Stimulated activated CD8-positive, alpha-beta memory T cell treated with anti-CD3 and anti-CD28 coated beads, Interleukin-2, amount 100 ng/mL, for 48 hours (primary cell): ENCODE measurements at places on chromosomes 2 and 18.

GRCh38 chr2:42770288-42771131, 6.6 kb upstream of the OXER1 start:
- no peak for DNase-seq

DNA sequence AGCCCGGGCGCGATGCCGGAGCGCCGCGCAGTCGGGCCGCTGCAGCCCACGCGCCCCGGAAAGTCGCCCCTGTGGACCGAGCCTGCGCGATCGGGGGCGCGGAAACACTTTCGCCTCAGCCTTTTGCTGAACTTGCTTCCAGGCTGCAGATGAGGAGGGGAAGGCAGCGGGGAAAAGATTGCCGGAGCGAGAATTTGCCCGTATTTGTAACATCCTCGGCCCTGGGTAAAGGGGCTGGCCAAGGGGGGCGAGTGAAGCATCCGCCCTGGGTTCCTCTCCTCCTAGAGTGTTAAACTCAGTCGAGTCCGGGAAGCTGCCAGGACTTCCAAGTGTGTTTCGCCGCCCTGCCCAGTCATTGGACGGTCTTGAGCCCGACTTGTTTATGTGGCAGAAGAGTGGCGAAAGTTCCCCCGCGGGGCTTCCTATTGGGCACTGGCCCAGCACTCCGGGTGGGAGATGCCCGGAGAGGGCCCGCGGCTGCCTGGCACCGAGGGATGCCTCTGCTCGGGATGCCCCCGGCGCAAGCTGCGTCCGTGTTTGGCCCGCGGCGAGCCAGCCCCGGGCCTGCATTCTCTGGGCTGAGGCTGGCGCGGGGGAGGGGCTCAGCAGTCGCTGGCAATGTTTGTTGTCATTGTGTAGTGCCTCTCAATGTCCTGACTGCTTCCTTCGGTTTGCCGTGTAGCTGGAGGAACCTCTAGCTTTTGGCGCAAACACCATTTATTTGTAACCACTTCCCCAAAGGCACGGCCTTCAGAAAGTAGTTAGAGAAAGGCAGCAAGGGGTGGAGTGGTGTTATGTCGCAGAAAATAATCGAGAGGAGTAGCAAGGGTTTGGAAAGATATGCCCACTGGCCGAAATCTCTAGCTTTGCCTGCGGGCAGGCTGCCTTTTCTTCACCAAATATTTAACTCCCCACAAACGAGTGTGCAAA, 1.1 kb downstream of the CYBRD1 start:
- DNase-seq: peak; percentile 22

GRCh38 chr2:99805930-99806476, 316.2 kb upstream of the REV1 start:
- no peak for DNase-seq

DNA sequence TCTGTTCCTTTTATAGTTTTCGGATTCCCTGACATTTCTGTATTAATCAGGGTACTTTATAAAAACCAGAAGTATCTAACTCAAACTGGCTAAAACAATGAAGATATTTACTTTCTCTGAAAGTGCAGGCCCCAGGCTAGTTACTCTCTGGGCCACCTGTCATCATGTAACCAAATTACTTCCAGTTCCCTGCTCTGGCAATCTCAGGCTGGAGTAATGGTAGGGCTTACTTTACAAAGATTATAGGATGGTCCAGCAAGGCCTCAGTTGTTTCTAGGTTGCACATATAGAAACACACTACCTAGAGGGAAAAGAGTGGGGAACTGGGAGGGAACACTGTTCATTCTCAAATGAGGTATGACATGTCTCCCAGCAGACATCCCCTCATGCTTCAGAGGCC, 74.8 kb downstream of the CHST9 start:
- no peak for DNase-seq

DNA sequence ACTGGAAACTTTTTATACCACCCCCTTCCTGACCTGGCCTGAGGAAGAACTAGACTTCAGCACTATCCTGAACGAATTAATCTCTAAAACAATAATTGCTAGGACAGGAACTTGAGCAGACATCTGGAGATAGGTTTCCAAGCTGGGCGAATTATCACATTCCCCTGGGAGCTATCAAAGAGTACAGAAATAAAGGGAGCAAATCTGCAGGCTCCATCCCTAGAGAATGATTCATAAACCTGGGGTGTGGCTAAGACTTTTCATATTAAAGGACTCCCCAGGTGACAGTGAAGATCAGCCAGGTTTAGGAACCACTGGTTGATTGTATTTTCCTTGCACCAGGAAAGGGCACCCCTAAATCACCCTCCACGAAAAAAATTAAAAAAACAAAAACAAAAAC, 105.6 kb upstream of the NOL4 start:
- DNase-seq: no peak

- DNase-seq: no peak
Observed at GRCh38 chr2:100856732-100857131, 36.8 kb downstream of the NPAS2 start.

DNA sequence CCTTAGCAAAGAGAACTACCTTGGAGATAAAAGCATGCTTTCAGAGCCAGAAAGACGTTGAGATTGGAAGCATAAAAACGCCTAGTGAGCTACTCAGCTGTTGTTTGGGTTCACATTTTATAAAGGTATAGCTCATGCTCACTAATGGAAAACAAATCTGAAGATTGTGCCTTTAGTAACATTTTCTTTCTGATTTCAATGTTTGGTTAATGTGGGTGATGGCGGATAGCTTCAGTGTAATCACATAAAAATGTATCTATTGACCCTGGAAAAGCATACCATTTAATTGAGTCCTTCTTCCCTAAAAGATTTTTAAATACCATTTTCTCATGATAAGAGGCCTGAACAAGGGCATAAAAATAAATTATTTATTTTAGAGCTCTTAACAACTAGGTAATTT, 73.4 kb downstream of the DTNA start:
- DNase-seq: no peak

GRCh38 chr2:10987861-10988260, 76.1 kb downstream of the KCNF1 start:
- no peak for DNase-seq

DNA sequence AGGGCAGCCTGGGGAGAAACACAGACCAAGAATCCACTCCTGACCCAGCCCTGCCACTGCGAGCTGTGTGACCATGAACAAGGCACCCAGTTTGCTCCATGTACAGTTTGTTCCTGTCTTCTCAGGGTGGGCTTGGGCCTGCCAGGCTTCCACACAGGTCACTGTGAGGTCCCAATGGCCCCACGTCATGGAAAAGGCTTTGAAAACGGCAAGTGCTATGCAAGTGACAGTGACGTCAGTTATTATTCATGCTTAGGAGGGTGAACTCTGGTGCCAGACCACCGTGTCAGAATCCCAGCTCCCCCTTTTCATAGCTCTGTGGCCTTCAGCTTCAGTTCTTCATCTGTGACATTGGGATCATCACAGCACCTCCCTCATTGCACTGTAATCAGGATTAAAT, 87.1 kb downstream of the TNS1 start:
- DNase-seq: no peak

DNA sequence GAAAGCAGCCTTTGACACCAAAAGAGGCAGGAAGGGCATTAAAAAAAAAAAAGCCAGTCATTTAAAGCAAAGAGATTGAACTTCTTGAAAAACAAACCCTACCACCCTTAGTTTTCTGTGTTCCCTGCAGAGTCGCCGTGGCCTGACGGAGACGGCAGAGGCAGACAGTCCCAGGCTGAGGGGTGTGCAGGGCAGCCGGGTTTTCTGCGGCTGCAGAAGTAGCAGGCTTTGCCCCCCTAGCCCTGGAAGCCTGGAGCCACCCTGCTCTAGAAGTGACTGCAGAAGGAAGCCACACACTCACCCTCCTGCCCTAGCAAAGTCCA, 2.8 kb downstream of the INPP5D start:
- DNase-seq: no peak

- DNase-seq: no peak
Observed at GRCh38 chr2:134139611-134140010, 114.3 kb upstream of the MGAT5 start.

GRCh38 chr2:42754776-42755140, 9.2 kb downstream of the OXER1 start:
- DNase-seq: no peak

DNA sequence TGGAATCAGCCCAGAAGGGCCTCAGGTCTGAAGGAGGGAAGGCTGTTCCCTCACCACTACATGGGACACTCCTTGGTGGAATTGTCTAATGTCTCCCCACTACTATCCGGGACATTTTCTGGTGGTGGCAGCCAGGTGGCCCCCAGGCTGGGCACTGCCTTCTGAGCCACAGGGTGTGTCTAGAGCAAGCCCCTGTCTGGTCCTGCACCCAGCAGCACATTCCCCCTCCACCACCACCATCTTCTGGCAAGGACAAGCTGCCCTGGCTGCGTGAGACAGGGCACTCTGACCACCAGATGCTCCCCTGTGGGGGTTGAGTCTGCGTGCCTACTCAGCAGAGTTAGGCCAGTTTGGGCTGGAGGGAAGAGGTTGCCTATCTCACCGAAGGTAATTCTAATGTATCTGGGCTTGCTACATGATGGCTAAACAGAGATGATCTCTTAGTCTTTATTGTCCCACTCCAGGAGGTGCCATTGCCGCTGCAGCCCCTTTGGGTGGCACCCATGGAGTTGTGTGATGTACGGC, 106.3 kb downstream of the PLB1 start:
- no peak for DNase-seq

GRCh38 chr2:1728821-1729220, 15.5 kb downstream of the PXDN start:
- DNase-seq: no peak

DNA sequence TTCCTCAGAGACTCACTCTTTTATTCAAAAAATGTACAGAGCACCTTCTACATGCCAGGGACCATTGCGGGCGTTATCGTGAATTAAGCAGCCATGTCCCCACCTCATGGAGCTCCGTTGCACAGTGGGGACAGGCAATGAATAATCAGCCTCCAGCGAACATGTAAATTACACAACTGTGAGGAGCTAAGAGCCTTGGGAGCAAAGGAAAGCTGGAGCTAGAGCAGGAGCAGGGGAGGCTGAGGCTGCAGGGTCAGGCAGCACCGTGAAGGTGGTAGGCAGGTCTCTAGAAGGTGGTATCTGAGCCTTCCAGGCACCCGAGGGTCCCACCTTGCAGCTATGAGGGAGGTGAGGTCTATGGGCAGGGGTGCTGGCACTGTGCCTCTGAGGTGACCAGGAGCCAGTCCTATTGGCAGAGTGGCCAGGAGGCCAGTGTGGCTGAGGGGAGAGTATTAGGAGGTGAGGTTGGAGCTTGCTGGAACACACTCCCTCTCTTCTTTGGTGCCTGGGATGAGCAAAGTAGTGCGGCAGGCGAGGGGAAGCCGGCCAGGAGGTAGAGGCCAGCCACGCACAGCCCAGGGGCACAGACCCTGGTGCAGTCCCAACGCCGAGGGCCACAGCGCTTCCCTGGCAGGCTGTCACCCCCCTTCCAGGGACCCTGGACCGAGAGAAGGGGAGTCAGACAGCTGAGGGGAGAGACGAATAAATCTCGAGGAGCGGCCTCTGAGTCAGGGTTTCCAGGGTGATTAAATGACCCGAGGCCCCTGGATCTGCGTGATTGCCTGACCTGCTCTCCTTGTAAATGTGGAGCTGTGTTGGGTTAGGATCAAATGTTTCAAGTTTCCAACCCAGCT, 167.3 kb downstream of the SEPTIN10 start:
- no peak for DNase-seq

DNA sequence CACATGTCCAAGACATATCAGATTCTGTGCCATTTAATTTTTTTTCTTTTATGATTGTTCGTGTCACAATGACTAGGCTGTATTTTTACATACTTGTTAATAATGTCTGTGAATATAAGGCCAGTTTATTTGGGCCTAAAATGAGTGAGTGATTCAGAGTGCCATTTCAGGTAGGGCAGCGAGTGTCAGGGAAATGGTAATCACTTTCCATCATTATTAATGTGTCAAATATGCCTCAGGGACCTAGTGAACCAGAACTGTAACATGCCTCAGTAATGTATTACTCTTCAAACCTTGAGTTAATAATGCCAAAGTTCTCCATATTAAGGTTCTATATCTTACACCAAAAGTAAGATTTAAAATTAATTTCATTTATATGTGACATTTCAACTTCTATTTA, 8.6 kb downstream of the FAM171B start:
- DNase-seq: no peak

DNA sequence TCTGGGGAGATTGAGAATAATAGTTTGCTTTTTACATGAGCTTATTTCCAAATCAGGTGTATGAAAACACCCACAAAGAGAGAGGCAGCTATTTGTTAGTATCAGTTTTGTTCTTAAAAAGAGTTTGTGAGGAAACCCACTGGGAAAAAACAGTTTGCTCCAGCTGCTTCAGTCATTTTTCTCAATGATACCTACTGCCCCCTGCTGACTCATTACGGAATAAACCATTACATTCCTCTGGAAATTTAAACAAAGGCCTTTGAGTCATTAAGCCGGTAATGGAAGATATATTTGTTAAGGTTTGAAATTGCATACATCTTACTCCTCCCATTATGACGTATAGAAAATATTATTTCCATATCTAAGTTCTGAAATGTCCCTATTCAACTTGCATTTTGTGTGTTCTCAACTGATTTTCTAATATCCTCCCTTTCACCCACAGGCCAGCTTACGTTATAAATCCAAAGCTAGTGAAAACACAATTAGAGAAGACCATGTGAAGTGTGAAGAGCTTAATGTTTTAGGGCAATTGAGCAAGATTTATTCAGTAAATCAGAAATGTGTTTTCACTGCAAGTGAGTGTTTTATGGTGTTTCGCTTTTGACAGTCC, 761.6 kb downstream of the DSC3 start:
- no peak for DNase-seq

- DNase-seq: no peak
Observed at GRCh38 chr2:226932443-226932842, 96.6 kb downstream of the RHBDD1 start.

- DNase-seq: no peak
Observed at GRCh38 chr2:100320547-100321178, 1.6 kb downstream of the LONRF2 start.
